Parietal lobe (tissue), 2 donors: ENCODE measurements at places on chromosomes 1 and 21. TPM values are rescaled to one million over a fixed set of nuclear protein-coding genes. Genes with fewer than 3 reads are reported as not detected.

ZSWIM5 gene
- total RNA-seq: 38.8 TPM

ALX3 gene
- not detected for total RNA-seq

PLA2G2C gene
- not detected for total RNA-seq

CD5L gene
- total RNA-seq: not detected

CELA2A gene
- total RNA-seq: not detected

REG4 gene
- total RNA-seq: not detected

HAO2 gene
- total RNA-seq: not detected

DMBX1 gene
- total RNA-seq: not detected

VASH2 gene
- 80.4 TPM for total RNA-seq

ELOVL1 gene
- 7.2 TPM for total RNA-seq

S100A3 gene
- total RNA-seq: not detected

DDR2 gene
- 8.5 TPM for total RNA-seq

FMO5 gene
- total RNA-seq: 0.63 TPM

KNCN gene
- not detected for total RNA-seq

ERICH3 gene
- 36.9 TPM for total RNA-seq

LHX8 gene
- 0.31 TPM for total RNA-seq

UBE2U gene
- not detected for total RNA-seq

DYRK1A gene
- total RNA-seq: 189 TPM

LBR gene
- total RNA-seq: 117 TPM

KIAA0040 gene
- total RNA-seq: 1.3 TPM

C1orf115 gene
- 22.5 TPM for total RNA-seq

MCOLN2 gene
- total RNA-seq: not detected

OR2T2 gene
- not detected for total RNA-seq

PTPN7 gene
- not detected for total RNA-seq

SPATA46 gene
- not detected for total RNA-seq

FAM229A gene
- total RNA-seq: 5.0 TPM

CRYZL1 gene
- total RNA-seq: 92.3 TPM

SELENON gene
- total RNA-seq: 20.7 TPM

DNAI4 gene
- 16.0 TPM for total RNA-seq

HMCN1 gene
- 3.4 TPM for total RNA-seq

RALGPS2 gene
- total RNA-seq: 82.3 TPM

WDR64 gene
- not detected for total RNA-seq

CELA3B gene
- not detected for total RNA-seq

STUM gene
- 38.2 TPM for total RNA-seq

CR1L gene
- total RNA-seq: not detected

GUCA2A gene
- total RNA-seq: not detected

OR6N1 gene
- total RNA-seq: not detected

HTR1D gene
- total RNA-seq: 0.31 TPM

TSPEAR gene
- total RNA-seq: not detected

UBXN10 gene
- total RNA-seq: 2.5 TPM

TMEM222 gene
- total RNA-seq: 23.8 TPM

FMO4 gene
- total RNA-seq: 1.9 TPM

PPT1 gene
- total RNA-seq: 48.5 TPM

S100A7A gene
- not detected for total RNA-seq

GPATCH2 gene
- 31.3 TPM for total RNA-seq

ANP32E gene
- 16.0 TPM for total RNA-seq

SRSF10 gene
- total RNA-seq: 187 TPM
